ENCODE measurements at places on chromosomes 12 and 14. TPM values are rescaled to one million over a fixed set of nuclear protein-coding genes. Genes with fewer than 3 reads are reported as not detected.

Gene TPH2
- total RNA-seq = not detected

Gene USP44
- total RNA-seq = 0.76 TPM

Gene SERPINA4
- not detected for total RNA-seq

Gene MANSC4
- total RNA-seq = not detected

Gene SYCP3
- total RNA-seq = not detected

Gene OAS3
- total RNA-seq = 0.38 TPM

Gene MDM2
- 156 TPM for total RNA-seq

Gene SLC17A8
- total RNA-seq = not detected

Data from GM23248 (cell line).